ENCODE measurements at places on chromosomes 6 and 20. TPM values are rescaled to one million over a fixed set of nuclear protein-coding genes. Genes with fewer than 3 reads are reported as not detected.

DNA sequence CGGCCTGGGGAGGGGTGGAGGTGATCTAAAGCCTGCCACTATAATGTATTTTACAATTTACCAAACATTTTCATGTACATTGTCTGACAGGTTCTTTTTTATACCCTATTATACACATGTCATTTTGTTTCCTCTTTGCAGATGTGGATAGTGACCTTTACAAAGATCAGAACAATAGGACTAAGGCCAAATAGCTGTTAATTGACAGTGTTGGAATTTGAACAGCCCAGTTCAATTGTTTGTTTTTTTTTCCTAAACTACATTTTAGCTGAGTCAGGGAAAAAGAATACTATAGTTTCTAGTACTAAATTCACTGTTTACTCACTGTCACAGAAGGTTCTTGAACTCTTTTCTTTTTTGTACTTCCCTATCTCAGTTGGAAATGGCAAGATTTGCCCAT is 40.2 kb downstream of the PGM3 start:
- no peak for DNase-seq

DNA sequence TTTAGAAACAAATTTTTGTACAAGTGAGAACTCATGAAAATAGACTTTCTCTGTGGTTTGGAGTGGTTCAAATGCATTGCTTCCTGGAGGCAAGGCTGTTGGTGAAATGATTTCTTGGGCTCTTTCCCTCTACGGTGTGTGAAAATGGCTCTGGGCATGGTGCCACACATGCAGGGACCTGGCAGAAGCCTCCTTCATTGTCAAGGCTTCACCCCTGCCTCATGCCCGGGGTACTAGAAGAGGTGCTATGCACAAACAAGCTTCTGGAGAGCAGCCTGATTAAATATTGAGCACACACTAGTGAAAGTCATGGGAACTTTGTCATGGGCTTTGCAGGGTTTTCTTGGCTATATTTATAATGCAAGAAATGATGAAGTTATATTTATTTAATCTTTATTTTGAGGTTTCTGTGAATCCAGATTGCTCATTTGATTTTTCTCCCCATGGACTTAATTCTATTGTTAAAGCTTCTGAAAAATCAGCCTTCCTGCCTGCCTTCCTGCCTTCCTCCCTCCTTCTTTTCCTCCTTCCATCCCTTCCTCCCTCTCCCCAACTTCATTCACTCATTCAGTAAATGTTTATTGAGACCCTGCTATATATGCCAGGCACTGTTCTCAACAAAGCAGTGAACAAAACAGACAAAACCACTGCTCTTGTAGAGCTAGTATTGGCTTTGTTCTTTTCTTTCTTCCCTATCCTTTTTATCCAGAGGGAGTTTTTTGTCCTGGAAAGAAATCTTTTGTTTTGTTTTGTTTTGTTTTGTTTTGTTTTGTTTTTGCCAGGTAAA is 21.0 kb downstream of the C6orf89 start:
- DNase-seq, result no peak

MAPK13 gene
- total RNA-seq, result 27.5 TPM

GRCh38 chr6:53309901-53310300 is 38.8 kb downstream of the ELOVL5 start:
- DNase-seq, result no peak

DNA sequence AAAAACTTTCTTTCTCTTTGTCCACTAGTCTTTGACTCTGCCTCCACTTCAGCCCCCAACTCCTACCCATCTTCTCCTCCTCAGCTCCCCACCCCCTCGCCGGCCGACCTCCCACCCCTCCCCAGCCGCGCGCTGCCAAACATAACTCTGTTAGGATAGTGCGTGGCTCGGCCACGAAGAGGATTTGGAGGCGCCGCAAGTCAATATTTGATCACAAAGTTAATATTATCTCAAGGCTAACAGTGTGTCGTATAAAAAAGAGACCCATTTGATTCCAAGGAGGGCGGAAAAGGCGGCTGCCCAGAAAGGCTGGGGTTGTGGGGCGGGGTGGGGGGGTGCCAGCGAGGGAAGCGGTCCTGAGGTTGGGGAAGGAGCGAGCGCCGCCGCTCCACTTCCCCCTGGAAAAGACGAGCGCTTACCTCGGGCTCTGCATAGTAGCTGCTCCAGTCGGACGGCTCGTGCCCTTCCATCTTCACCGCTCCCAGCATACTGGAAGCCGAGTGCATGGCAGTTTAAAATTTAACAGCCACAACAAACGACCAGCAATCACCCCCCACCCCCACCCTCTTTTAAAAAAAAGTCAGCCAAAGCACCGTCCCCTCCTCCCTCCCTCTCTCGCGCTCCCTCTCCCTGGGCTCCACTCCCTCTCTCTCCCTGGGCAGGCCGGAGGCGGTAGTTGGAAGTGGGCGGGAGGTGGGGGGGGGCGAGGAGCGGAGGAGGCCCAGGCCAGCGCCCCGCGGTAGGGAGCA is 425 bp downstream of the FOXA2 start:
- no peak for DNase-seq

- no peak for DNase-seq
These were observed 211.0 kb upstream of the RIMS1 start for GRCh38 chr6:71675386-71675785.

DNA sequence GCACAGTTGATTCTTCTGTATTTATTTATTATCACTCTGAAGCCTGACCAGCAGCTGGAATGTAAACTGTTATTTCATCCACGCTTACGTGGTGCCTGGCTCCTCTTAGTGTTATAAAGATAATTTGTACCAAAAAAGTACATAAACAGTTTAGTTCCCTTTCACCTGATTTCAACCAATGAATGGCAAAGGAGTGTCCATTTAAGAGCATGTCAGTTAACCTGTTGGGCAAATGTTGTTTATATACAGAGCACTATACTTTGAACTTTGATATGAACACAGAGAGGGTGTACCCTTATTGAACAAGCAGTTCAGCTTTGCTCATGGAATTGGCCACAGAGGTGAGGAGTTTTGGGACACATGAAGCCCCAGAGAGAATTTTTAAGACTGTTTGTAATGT is 7.2 kb upstream of the CTCFL start:
- no peak for DNase-seq

DNA sequence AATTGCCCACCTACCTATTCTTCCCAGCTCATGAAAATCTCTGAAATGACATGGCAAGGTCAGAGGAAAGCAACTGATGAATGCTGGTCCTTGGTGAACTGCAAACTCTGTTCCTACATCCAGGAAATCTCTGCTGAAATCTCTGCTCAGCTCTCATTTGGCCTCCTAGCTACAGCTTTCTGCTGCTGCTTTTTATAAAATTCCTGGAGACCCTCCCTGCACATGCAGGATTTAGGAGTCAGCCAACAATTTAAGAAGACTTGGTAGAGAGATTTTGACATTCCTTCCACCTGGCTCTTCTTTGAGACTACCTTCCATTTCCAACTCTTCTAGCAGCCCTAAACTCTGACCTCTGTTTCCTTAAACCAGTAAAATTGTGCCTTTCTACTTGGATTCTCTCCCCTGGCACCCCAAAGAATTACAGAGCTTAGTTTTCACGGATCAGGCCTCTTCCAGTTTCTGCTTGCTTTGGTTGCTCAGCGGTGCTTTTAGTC is 55.5 kb downstream of the PDE7B start:
- DNase-seq, result no peak

- no peak for DNase-seq
These were observed 253.0 kb upstream of the SOX4 start for GRCh38 chr6:21340573-21340972.

- DNase-seq, result no peak
These were observed 85.2 kb downstream of the FKBP5 start for GRCh38 chr6:35603326-35604202.

GRCh38 chr6:43277643-43278523 is 20.2 kb upstream of the SLC22A7 start:
- no peak for DNase-seq

DNA sequence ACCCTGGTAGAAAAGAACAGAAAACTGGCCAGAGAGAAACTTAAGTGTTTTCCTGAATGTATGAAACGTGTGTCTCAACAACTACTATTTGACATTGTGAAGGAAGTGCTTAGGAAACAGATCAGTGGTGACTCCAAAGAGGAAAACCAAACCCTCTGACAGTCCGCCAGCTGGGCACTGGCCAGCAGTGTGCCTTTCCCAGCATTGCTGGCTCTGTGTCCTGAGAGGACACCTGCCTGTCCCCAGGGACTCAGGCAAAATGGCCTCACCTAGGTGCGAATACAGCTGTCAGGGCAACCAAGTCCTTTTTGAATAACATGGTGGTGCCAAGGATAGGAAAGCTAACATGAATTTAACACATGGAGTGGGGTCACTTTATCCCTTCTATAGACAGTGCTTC is 72.5 kb downstream of the NDUFAF5 start:
- DNase-seq, result no peak

All from omental fat pad (tissue), 4 donors.